ENCODE measurements at places on chromosomes 13 and 19. TPM values are rescaled to one million over a fixed set of nuclear protein-coding genes. Genes with fewer than 3 reads are reported as not detected.

The SLITRK6 gene
- not detected for total RNA-seq

The MYPOP gene
- 2.0 TPM for total RNA-seq

The HSPB6 gene
- 0.14 TPM for total RNA-seq

The KLF5 gene
- 26.6 TPM for total RNA-seq

The CRB3 gene
- 58.9 TPM for total RNA-seq

The DAND5 gene
- 0.07 TPM for total RNA-seq

The SLC15A1 gene
- total RNA-seq, result 1.2 TPM

The C19orf85 gene
- total RNA-seq, result not detected

The PEAK3 gene
- total RNA-seq, result not detected

The ZNF253 gene
- total RNA-seq, result 8.1 TPM

DNA sequence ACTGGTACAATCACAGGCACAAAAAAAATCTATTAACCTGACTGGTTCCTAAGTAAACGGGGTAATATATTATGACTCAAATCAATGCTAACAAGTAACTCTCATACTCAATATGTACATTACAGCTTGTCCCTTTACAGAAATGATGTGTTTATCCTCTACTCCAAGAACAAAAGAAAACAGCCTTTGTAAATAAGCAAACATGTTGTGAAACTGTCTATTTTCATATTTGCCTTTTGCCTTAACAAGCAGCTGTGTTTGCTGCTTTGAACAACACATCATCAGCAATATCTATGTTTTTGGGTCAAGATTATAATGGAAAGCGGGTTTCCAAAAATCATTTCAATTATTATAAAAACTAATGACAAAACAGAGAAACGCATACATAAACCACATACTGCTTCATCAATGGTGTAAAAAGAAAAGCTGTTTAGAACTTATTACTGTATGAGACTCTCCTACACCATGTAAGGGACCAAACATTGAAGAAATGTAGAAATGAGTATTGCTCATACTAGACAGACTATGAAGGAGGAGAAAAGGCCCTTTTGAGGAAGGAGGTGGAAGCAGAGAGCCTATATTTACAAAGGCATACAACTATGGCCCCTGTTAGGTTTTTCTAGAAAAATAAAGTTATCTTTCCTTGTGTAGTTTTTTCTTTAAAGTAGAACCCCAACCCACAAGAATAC is 14.8 kb downstream of the TBC1D4 start:
- no peak for DNase-seq

DNA sequence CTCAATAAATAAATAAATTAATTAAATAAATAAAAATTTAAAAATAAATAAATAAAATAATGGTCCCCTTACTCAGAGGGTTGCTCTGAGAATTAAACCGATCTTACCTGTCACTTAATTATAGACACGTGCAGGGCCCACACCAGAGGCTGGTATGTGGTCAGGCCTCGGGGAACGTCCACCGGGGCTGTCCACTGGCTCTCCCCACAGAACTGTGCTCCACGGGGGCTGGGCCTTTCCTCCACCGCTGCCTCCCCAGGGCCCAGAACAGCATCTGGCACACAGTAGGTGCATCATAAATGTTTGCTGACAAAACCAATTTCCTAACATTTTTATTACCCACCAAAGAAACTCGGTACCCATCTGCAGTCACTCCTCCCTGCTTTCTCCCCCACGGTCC is 69.2 kb downstream of the CEBPG start:
- DNase-seq, result no peak

GRCh38 chr19:3112375-3113099 is 18.4 kb downstream of the GNA11 start:
- no peak for DNase-seq

DNA sequence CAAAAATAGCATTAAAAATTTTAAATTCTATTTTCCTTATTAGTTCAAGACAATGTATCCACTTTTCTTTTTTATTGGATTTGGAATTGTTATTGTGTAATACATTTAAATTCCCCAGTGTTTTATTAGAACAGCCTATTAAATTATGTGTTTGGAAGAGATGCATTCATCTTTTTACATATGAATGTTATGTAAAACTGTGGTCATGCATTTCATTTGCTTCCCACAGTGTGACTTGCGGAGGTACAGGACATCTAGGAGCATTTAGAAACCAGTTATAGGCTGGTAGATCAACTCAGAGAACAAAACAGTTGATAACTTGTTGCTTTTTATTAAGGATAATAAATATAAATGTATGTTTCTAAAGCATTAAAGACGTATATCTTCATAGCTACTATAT is 335.5 kb upstream of the TMTC4 start:
- DNase-seq, result no peak

GRCh38 chr13:40125336-40125735 is 469.9 kb downstream of the COG6 start:
- DNase-seq, result no peak

GRCh38 chr19:47860602-47861297 is 1.7 kb downstream of the TPRX2 start:
- DNase-seq, result no peak

GRCh38 chr19:963486-963951 is 20.6 kb upstream of the WDR18 start:
- no peak for DNase-seq

DNA sequence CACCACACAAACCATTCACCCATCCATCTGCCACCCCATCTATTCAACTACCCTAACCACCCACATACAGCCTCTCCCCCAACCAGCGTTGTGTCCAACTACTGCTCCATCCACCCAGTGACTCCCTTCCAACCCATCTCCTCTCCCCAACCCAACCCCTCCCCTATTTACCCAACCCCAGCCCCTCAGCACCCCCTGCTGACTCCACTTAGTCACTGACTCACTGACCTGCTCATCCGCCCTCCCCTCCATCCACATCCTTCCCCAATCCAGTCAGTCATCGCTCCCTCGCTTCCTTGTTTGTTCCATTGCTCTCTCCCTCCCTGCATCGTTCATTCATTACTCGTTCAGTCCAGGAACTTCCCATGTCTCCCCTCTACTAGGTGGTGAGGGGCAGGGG is 39.2 kb downstream of the KCNC3 start:
- no peak for DNase-seq

DNA sequence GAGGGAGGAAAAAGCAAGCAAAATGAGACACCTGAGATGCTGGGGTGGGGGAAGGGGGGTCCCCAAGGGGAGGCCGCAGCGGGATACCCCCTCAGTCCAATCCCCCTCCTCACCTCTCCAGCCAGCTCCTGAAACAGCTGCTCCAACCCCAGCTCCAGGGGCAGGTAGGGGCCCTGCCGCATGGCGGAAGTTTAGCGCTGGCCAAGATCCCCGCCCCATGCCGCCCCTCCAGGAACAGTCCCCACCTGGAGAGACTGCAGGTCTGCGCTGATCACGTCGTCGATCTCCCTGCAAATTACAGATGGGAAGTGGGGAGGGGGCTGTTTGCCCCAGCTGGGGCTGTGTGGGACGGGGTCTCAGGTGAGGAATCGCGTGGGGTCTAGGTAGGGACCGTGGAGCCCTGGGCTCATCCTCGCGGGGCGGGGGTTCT is 9.0 kb downstream of the CAPN12 start:
- no peak for DNase-seq

DNA sequence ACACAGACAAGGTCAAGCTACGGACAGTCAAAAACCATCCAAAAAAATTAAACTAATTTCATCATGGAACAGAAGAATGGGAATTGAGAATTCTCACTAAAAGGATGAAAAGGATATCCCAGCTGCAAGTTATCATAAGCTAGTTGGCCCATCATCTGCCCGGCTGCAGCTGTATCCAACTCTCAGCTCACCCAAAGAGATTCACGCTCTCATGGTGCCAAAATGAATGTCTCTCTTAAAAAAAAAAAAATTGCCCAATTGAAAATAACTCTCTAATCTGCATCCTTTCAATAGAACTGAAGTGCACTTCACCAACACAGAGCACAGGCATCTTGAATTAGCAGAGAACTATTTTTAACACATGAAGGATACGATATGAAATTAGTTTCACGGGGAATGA is 20.0 kb downstream of the ENOX1 start:
- DNase-seq, result no peak

DNA sequence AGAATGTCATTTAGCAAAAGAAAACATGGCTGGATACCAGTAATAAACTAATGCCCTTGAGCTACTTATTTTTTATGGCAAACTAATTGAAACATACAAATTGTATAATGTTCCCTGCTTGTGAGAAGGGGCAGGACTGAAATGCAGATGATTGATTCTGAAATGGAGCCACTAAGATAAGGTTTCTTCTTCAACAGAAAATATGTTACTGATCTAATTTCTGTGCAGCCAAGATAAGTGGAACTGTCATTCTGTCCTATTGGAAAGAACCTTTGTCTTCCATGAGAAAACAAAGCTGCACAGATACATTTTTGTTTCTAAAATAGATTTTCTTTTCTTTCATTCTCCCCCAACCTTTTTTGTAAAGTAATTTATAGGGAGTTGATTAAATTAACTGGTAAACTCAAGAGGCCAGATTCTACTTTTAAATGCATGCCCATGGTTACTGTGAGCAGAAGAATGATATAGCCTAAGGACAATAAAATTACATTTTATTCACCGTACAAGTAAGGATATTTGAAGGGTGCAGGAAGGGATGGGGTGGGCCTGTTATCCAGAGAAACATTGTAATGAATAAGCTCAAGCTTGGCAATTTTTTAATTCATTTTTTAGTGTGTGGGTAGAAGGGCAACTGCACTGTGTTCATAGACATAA is 39.9 kb downstream of the STARD13 start:
- DNase-seq, result no peak

DNA sequence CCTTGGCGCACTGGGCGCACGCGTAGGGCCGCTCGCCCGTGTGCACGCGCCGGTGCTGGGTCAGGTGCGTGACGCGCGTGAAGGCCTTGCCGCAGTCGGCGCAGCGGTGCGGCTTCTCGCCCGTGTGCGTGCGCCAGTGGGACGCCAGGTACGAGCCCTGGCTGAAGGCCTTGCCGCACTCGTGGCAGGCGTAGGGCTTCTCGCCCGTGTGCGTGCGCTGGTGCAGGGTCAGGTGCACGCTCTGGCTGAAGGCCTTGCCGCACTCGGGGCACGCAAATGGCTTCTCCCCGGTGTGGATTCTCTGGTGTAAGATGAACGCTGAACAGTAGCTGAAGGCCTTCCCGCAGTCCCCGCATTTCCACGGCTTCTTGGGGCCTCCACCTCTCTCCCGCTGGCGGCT is 7.0 kb downstream of the ZNF835 start:
- no peak for DNase-seq

DNA sequence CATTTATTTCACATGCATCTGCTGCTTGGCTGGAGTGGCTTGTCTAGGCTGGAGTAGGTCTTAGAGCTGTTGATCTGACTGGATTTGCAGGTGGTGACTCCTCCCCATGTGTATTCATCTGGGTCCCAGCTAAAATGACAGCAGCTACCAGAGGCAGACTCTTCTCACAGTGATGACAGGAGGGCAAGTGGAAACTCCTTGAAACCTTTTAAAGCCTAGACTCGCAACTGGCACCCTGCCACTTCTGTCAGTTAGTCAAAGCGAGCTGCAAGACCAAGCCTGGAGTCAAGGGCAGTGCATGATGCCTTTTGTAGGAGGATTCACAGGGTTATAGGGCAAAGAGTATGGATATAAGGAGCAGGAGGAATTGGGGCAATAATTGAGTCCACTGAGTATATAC is 65.2 kb downstream of the TEX26 start:
- no peak for DNase-seq

DNA sequence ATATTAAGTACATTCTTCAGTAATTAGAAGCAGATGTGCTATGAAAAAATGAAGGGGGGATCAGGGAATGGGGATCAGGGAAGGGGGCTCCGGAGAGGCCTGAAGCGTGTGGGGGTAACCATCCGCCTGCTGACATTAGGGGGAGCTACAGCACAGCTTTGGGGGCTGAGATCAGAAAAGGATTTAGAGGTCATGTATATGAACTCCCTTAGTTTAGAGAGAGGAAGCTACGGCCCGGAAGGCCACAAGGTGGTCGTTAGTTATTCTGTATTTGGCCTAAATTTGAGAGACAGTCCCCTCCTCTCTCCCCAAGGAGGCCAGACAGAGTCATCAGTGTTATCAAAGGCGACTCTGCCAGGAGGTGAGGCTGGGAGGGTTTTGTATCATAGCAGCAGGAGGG is 99.0 kb downstream of the TM9SF2 start:
- no peak for DNase-seq

- peak; percentile 33 for DNase-seq
Measured at GRCh38 chr19:6530386-6531162, at the start of gene TNFSF9. Gene TNFSF9, plus strand, starts transcription at chr19:6531026. Its CDS starts 11 bp downstream, at chr19:6531037.

DNA sequence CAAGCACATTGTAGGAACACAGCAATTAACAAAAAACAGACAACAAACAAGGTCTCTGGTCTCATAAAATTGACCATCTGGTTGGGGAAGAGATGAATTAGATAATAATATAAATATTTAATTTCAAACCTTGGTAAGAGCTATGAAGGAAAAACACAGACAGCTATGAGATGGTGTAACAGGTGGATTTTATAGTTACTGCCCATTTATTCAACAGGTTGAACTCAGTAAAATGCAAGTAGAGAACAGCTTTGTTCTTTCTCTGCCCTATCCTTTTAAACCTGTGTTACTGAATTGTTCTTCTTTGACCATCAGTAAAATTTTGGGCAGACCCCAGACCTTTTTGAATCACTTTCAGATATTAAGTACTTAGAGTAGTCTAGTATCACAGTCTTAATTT is 77.6 kb upstream of the FAM216B start:
- DNase-seq, result no peak

GRCh38 chr13:109652531-109652930 is 133.9 kb downstream of the IRS2 start:
- DNase-seq, result no peak

GRCh38 chr13:37485756-37486155 is 112.8 kb downstream of the POSTN start:
- DNase-seq, result no peak

DNA sequence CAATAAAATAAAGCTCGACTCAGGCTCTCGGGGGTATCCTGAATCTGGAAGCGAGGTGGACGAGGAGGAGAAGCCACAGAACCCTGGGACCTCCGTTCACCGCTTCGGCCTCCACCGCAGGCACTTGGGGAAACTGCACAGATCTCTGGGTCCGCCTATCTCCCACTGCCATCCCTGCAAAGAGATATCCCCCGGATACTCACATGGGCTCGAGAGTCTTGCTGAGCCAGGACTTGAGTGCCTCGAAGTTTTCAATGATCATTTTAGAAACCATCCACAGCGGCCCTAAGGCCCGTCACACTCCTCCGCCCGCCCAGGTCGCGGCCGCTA is 589 bp downstream of the RBM26 start:
- no peak for DNase-seq

DNA sequence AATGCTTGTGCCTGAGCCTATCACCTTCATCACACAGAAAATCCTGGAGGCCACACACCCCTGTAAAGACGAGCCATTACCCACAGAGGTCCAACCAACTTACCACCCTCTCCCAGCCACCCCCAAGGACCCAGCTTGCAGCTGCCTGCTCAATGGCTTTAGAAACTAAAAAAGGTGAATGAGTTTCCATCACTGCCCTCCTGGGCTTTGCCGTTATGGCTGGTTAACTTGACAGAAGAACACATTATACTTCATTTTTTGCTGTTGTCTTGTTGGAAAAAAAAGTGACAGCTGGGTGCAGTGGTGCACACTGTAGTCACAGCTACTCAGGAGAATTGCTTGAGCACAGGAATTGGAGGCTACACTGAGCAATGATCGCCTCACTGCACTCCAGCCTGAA is 17.4 kb upstream of the FEM1A start:
- no peak for DNase-seq

- no peak for DNase-seq
Measured at GRCh38 chr19:40378509-40378908, 11.5 kb downstream of the HIPK4 start.

GRCh38 chr19:20385061-20385460 is 180.5 kb downstream of the ZNF737 start:
- DNase-seq, result no peak

- DNase-seq, result no peak
Measured at GRCh38 chr19:49997709-49998108, 27.5 kb downstream of the VRK3 start.
